ENCODE measurements at places on chromosomes 5 and 9.

DNA sequence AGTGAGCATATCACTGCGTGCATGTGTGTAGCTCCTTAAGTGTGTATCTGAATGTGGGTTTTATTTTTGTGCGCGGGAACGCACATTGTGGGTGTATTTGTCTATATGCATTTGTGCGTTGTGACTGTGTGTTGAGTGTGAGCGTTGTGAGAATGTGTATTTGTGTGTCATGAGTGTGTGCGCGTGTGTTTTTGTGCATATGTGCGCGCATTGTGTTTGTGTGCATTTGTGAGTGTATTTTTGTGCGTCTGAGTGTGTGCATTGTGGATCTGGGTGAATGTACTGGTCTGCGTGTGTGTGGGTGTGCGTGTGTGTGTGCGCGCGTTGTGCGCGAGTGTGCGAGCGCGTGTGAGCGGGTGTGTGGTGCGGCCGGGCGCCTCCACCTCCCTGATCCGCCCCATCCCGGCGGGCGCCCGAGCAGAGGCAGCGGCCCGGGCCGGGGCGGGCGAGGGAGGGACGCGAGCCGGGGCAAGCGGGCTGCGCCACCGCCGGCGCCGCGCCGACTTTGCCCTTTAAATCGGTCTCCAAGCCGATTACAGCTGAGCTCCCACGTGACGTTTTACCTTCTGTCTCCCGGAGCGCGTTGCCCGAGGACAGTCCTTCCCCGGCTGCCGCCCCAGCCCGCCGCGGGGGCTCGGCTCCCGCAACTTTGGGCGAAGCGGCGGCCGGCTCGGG, at the start of gene RASGRF2:
RASGRF2 (plus strand) TSS at position 596 of the 675 bp plus-strand sequence. CDS start 376 bp downstream, outside the sequence.
- peak; percentile 30 for DNase-seq

GRCh38 chr5:19986031-19986619, 1.9 kb downstream of the CDH18 start:
- DNase-seq, result no peak

DNA sequence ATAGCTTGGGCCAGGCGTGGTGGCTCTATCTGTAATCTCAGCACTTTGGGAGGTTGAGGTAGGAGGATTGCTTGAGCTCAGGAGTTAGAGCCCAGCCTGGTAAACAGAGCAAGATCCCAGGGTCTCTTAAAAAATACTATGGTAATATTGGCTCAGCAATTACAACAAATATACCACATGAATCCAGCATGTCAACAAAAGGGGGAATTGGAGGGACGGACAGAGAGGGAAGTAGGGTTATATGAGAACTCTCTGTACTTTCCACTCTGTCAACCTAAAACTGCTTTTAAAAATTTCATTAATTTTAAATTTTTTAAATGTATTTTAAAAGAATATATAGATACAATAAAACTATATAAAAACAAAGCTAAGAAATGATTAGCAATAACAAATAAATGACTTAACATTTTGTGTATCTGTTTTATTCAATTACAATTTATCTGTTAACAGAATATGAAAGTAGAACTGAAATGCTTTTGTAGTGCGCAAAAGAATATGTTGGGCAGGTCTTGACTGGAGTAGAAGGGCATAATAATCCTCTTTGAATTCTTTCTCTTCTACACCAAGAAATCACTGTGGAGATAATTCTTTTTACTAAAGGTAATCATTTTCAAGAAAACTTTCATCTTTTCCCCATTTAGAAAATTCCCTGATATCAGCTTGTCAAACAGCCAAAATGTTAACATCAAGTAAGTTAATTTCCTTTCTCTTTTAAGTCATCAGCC, 12.9 kb upstream of the CDC42SE2 start:
- DNase-seq, result no peak

DNA sequence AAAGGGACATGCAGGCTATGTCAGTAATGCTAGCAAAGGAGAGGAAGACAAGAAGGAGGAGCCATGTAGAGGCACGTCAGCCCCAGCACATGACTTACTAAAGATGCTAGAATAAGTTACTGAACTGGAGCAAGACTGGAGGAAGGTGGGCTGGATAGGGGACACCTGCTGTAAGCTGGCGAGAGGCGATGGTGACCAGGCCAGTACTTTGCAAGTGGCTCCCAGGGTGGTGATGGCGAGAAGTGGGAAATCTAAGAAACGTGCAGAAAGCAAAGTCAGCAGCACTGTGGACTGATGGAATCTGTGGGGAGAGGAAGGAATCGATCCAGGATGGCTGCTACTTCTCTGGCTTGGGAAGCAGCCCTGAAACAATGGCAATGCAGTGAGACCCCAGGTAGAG, 617.1 kb upstream of the ADAMTS16 start:
- DNase-seq, result no peak

- no peak for DNase-seq
These were observed 22.5 kb downstream of the NEK6 start for GRCh38 chr9:124280176-124280691.

DNA sequence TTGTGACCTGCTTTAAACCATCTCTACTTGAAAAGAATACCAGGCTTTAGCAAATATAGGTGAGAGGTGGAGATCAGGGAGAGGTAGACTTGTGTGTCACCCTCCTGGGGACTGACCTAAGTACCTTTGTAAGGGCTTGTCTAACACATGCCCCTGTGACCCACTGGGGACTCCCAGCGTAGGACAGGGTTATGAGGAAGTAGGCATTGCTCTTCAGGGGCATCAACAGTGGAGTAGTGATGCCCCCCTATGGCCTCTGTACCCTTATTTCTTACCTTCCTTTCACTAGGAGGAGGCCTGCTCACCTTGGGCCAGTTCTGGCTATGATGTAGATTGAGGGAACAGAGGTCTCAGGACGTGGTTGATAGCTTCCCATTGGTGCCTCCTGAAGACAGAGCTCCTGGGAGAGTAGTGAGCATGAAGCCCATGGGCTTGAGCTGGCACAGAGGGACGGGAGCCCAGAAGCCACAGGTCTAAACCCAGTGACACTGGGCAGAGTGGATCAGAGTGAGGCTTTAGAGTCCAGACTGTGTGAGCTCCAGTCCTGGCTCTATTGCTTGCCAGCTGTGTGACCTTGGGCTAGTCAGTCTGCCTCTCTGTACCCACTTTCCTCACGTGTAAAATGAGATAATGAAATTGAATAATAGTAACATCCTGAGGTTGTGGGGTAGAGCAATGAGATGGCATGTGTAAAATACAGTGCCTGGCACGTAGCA, 191.7 kb downstream of the AOPEP start:
- no peak for DNase-seq

DNA sequence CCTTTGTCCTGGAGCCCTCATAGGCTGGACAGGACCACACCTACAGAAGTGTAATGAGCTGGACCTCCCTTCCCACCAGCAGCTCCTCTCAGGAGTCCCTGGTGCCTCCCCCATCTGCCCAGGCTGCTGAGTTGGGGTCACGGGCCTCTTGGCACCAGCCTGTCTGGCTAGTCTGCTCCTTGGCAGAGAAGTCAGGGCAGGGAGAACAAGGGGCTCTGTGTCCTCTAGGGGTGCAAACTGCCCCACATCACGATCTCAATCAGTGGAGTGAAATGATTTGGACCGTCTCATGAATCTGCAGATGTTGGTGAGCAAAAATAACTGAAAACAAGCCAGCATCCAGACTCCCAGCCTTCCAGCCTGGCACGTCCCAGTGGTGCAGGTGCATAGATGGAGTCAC, 14.9 kb upstream of the GFPT2 start:
- no peak for DNase-seq

DNA sequence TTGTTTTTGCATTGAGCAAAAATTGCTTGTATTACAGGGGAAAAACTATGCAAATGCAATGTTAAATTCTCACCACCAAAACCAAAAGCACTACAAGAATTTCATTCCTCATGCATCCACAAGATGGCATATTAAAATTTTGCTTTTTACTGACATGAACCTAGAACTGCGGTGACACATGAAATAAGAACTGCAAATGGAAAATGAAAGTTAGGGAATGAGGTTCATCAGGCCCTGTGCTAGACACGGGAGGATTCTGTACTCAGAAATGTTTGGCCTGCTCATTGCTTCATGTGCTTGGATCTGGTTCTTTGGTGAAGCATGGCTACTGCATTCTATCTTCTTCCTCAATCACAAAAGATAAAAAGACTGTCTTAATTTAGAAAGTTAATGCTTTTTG, 9.1 kb upstream of the RFK start:
- DNase-seq, result no peak
